MCF 10A (cell line): ENCODE measurements at places on chromosomes 6 and 20. TPM values are rescaled to one million over a fixed set of nuclear protein-coding genes. Genes with fewer than 3 reads are reported as not detected.

Gene AGPAT4
- 5.6 and 7.3 TPM in 2 replicates for total RNA-seq

Gene PRICKLE4
- total RNA-seq: 0.93 and 1.5 TPM in 2 replicates

Gene TMEM151B
- not detected in 2 replicates for total RNA-seq

Gene PPP1R10
- total RNA-seq: 103 and 209 TPM in 2 replicates

Gene EIF6
- total RNA-seq: 322 and 354 TPM in 2 replicates

Gene RBBP8NL
- total RNA-seq: not detected in 2 replicates

Gene CD40
- 1.5 and 2.3 TPM in 2 replicates for total RNA-seq

Gene NMBR
- total RNA-seq: not detected in 2 replicates

Gene MYCT1
- total RNA-seq: not detected in 2 replicates

Gene OR2B3
- total RNA-seq: not detected in 2 replicates

Gene MAP7
- total RNA-seq: 15.4 and 17.2 TPM in 2 replicates

Gene HSPA12B
- not detected in 2 replicates for total RNA-seq

Gene CARMIL1
- 23.0 and 25.2 TPM in 2 replicates for total RNA-seq

Gene MRPS10
- 62.9 and 67.3 TPM in 2 replicates for total RNA-seq

Gene HLA-DQB1
- not detected in 2 replicates for total RNA-seq

Gene MDFI
- total RNA-seq: 39.1 and 59.1 TPM in 2 replicates

Gene IMPG1
- not detected in 2 replicates for total RNA-seq

Gene IL17A
- total RNA-seq: not detected in 2 replicates
